Activated CD4-positive, alpha-beta memory T cell treated with anti-CD3 and anti-CD28 coated beads, Interleukin-2, amount 10 ng/mL, durations not matched to agents 7 days and 5 days (primary cell): ENCODE measurements at places on chromosomes 3 and 15. TPM values are rescaled to one million over a fixed set of nuclear protein-coding genes. Genes with fewer than 3 reads are reported as not detected.

Gene GHSR
- total RNA-seq, result not detected

Gene UNC13C
- total RNA-seq, result not detected

DNA sequence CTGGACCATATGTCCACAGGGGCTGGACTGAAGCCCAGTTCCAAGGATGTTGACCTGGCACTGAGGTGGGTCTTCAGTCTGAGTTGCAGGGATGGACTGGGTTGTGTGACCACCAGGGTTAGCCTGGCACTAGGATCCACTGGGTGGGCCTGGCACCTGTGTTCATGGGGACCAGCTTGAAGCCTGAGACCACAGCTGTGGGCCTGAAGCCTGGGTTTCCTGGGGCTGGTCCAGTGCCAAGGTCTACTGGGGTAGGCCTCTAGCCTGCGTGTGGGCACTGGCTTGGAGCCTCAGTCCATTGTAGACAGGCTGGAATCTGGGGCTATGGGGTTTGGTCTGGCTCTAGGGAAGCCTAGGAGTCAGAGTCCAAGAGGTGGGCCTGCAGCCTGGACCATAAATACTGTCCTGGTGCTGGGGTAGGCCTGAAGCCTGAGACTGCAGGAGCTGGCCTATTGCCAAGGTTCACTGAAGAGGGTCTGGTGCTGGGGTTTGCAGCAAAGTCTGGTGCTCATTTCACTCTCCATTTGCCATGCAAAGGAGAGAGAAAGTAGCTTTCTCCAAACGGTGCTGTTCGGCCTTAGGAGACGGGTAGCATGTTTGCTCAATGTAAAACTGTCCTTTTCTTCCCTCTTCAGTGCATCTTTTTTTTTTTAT is 51.2 kb upstream of the TBC1D5 start:
- no peak for DNase-seq

GRCh38 chr15:71736286-71736947 is 73.9 kb upstream of the NR2E3 start:
- no peak for DNase-seq

GRCh38 chr3:155244699-155245098 is 48.8 kb downstream of the STRIT1 start:
- DNase-seq, result no peak

Gene ACTC1
- not detected for total RNA-seq

- DNase-seq, result peak; percentile 44
Observed at GRCh38 chr3:46931631-46932331, 44.8 kb downstream of the CCDC12 start.
